ENCODE measurements at places on chromosomes 13 and 19. TPM values are rescaled to one million over a fixed set of nuclear protein-coding genes. Genes with fewer than 3 reads are reported as not detected.

The NUP62 gene
- 14.4 TPM for total RNA-seq

DNA sequence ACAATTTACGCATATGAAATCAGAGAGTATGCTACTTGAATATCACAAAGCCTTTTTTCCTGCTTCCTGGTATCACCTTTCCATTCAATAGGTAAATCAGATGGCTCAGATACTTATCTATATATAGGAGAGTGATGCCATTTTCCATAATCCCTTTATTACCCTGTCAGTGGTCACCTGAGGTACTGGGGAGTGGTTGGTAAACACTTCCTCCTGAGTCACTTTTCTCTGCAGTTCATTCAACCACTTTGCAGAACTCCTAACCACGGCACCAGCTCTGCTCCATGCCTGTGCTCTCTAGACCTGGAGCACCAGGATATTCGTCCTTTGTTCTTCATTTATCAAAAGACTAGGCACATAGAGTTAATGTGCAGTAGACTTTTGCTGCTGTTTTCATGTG lies 748.5 kb upstream of the KLHL1 start:
- DNase-seq, result no peak

DNA sequence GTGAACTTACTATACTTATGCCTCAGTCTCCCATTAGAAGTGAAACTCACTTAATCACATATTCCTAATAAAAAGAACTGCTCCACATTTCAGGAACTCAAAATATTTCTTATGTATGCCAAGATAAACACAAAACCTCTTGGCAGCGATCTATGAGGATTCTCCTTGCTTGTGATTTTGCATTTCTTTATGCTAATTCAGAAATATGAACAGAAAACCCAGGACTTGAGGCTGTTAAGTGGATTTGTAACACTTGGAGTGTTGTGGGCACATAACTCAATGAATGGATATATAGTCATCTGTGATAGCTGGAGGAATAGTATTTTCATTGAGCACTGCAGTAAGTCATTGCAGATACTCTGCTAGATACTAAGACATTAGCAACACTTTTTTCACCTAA lies 5.6 kb upstream of the KATNAL1 start:
- peak; percentile 37 for DNase-seq

The NCAN gene
- total RNA-seq, result not detected

The SERP2 gene
- total RNA-seq, result 1.5 TPM

Measured in lung microvascular endothelial cell (primary cell).